GM12878 (cell line): ENCODE measurements at places on chromosomes 16 and 17. TPM values are rescaled to one million over a fixed set of nuclear protein-coding genes. Genes with fewer than 3 reads are reported as not detected.

GRCh38 chr17:4710693-4711634 lies 532 bp downstream of the ARRB2 start:
- DNase-seq, result no peak

The TBC1D3H gene
- not detected in 2 replicates for total RNA-seq

DNA sequence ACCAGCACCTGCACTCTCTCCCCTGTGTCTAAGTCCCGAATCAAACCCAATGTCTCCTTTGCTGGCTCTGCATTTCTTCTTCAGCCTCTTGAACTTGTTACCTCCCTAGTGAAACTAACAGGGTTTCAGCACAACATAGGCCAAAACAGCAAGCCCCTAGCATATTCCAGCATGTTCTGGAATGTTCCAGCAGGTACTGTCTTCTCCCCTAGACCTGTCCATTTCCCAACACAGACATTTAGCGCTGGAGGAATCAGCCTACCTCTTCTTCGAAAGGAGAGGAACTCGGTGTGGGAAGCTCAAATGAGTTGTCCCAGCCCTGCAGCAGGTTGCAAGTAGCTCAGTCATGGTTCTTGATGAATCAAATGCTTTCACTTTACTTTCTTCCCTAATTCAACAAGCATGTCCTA lies 47.1 kb downstream of the LITAF start:
- DNase-seq, result no peak

DNA sequence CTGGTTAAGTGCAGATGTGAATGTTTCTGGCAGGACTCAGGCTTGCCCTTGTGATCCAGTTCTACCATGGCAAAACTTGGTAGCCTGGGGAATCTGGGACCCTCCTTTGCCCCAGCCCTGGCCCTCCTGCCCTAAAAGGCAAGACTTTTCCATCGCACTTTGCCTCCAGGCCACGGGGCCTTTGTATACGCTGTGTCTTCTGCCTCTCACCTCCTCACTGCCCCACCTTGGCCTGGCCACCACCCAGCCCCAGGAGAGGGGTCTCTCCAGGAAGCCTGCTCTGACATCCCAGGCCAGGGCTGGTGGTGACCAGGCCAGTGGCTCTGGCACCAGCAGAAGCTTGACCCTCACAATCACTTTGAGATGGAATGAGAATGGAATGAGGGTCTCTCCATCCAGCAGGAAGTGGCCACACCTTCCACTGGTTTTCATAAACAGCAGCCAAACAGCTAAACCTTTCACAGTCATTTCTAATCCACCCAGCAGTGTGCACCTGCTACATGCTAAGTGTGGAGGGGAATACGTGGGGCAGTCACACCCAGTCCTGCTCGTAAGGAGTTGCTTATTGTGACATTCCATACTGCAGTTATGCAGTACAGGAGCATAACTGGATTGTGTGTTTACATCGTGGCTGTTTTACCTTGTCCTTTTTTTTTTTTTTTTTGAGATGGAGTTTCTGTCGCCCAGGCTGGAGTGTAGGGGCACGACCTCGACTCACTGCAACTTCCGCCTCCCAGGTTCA lies 1.6 kb upstream of the MRPL38 start:
- no peak for DNase-seq

DNA sequence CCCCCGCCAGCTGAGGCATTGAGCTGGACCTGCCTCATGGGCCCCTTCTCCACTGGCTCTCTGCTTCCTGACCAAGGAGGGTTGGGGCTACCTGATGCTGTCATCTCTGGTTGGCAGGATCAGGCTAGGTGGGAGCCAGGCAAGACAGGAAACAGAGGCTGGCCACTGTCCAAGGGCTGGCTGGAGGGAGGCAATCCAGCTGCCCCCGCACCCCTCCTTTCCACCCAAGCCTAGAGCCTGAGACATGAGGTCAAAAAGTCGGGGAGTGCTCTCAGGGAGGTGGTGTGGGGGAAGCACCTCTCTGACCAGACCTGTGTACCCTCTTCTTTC lies 14.5 kb downstream of the NGFR start:
- no peak for DNase-seq

The BORCS6 gene
- total RNA-seq, result 10.8 and 11.5 TPM in 2 replicates

- no peak for DNase-seq
These were observed 6.4 kb upstream of the GGT6 start for GRCh38 chr17:4566785-4567184.

The KRTAP1-4 gene
- not detected in 2 replicates for total RNA-seq

The SLC5A10 gene
- total RNA-seq, result not detected in 2 replicates

- DNase-seq, result no peak
These were observed 25.6 kb downstream of the JUP start for GRCh38 chr17:41760878-41761277.

DNA sequence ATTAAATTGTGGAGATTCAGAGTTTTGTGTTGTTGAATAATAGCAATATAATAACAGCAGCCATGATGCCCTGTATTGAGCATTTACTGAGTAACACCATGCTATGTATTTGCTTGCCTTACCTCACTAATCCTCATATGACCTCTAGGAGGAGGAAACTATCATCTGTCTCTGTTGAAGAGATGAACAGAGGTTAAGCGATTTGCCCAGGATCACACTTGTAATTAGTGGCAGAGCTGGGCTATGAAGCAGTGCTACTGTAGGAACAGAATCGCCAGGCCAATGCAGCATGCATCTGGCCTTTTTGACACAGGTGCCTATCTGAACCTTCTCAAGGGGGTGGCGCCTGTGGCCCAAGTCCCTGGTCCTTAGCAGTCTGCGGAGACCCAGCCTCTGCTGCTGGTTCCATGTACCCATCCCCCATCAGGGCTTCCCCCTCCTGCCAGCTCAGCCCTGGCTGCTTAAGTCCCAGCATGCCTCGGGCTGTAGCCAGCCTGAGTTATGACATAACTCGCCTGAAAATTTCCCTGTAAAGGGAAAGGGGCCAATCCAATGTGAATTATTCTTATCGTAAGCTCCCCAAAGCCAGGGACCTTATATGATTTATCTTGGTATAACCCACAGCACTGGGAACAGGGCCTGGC lies 50.4 kb upstream of the HS3ST2 start:
- DNase-seq, result no peak
